ENCODE measurements at places on chromosomes 11 and 22.

DNA sequence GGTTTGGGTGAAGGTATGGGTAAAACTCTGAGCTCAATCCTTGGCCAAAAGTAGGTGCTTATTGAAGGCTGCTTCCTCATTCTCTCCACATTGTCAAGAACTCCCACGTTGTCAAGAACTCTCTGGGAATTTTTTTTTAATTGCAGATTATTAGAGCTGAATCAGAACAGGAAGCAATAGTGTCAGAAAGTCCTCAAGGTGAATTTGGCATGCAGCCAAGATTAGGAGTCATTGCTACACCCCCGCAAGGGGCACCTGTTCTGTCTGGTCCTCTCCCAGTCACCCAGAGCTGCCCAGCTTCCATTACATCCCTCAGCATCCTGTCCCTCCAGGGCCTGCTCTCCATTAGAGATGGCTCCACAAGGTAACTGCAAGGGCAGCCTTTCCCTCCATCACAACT is 996.5 kb downstream of the OPCML start:
- no peak for DNase-seq

DNA sequence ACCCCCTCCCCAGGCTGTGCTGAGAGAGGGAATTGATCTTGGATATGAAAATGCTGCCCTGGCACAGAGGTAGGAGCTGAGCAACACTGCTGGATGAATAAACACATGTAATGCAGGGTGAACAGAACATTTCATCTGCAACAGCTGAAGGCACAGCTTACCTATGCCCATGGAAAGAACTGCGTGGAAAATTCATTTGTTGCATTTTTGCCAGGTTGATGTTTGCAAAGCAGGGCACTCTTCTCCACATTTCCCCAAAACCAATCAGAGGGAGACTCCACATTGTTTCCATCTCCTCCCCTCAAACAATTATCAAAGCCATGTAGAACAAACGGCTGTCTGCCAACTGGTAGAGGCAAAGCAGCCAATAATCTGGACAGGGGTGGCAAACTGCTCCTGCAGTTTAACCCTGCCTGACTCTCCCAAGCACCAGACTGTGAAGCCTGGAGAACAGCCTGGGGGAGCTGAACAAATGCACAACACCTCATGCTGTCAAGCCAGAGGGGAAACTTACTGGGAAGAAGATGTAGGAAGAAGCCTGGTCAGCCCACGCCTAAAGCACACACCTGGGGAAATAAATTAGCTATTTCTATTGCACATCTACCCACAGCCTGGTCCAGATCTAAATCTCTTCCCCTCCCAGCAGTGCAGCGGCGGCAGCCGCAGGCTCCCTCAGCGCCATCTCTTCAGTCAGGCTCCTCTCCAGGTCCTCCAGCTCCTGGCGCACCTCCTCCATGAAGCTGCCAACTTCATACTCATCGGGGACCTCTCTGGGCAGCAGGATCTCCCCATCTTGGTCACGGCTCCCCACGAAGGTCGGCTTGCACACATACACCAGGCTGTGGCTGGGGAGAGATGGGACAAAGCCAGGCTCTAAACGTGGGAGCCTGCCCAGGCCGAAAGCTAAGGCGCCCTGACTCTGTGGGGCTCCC is 44.3 kb downstream of the DKK3 start:
- peak; percentile 69 for DNase-seq

DNA sequence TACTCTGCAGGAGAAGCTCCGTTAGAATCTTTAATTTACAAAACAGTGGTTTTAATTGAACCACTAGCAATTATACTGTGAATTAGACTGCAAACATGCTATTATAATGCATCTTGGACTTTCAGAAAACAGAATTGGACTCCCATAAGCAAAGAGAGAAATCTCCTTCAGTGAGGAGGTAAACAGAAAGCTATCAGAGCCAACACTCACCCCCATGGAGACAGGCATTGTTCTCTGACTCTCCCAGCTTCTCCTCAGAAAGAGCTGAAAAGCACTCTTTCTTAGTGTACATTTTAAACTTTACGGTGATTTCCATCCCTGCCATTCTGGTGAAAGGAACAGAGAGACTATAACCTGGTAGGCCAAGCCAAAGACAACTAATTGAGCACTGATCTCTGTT is 176.9 kb downstream of the GRIA4 start:
- DNase-seq, result no peak

- DNase-seq, result no peak
Measured at GRCh38 chr11:30741039-30741550, 154.9 kb upstream of the MPPED2 start.

DNA sequence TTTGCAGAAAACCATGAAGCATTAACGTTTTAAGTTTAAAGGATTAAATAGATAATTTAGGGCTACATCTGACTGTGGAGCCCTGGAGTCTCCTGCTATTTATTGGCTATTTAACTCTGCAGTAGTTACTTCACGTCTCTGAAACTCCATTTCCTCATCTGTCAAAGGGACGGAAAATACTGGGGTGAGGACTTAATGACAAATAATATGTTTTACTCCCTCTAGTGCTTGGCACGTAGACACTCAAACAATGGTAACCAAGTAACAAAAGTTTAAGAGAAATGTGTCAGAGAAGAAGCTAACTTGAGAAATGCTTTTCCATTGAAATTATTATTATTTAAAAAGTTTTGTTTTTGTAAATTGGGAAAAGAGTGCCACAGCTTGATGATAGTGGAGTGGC is 130.7 kb upstream of the RCN1 start:
- DNase-seq, result no peak

- no peak for DNase-seq
Measured at GRCh38 chr22:31508536-31508935, 12.2 kb downstream of the SFI1 start.

GRCh38 chr11:128940603-128941002 is 2.1 kb downstream of the TP53AIP1 start:
- DNase-seq, result no peak

DNA sequence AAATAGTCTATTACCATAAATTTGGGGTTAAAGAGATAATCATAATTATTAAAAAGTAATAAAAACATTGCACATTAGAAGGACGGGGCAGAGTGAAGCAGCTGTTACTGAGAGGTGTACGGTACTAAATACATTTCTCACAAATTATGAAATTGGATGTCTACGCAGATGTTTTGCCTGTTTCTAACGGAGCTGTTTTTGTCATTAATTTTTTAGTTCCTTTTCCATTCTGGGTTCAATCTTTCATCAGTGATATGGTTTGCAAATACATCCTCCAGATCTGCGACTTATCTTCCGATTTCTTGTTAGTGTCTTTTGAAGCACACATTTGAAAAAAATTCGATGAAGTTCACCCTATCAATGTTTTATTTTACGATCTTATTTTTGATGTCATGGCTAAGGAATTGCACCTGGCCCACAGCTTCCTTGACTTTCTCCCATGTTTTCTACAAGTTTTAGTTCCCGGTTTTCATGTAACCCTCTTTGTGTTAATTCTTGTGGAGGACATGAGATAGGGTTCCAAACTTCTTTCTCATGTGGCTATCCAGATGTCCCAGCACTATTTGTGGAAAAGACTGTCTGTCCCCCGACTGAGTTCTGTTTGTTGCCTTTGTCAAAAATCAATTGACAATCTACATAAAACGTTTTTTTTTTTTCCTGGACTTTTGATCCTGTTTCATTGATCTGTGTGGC is 21.3 kb upstream of the KRTAP5-6 start:
- DNase-seq, result no peak

DNA sequence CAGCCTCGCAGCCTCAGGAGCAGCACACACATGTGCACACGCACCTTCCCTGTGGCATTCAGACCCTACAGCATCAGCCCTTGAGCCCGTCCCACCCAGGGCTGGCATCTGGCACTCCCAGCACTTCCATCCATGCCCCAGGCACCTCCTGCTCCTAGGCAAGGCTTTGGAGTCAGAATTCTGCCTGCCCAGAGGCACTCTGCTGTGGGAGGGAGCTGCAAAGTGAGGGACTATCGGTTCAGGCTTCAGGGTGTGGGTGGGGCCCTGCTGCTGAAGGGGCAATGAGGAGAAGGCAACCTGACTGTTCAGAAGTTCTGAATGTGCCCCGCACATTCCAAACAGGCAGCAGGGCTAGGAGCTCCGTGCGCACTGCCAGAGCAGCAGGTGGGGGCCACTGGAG is 39.7 kb downstream of the NECTIN1 start:
- no peak for DNase-seq

GRCh38 chr11:33761471-33761870 is 12.8 kb downstream of the FBXO3 start:
- no peak for DNase-seq

DNA sequence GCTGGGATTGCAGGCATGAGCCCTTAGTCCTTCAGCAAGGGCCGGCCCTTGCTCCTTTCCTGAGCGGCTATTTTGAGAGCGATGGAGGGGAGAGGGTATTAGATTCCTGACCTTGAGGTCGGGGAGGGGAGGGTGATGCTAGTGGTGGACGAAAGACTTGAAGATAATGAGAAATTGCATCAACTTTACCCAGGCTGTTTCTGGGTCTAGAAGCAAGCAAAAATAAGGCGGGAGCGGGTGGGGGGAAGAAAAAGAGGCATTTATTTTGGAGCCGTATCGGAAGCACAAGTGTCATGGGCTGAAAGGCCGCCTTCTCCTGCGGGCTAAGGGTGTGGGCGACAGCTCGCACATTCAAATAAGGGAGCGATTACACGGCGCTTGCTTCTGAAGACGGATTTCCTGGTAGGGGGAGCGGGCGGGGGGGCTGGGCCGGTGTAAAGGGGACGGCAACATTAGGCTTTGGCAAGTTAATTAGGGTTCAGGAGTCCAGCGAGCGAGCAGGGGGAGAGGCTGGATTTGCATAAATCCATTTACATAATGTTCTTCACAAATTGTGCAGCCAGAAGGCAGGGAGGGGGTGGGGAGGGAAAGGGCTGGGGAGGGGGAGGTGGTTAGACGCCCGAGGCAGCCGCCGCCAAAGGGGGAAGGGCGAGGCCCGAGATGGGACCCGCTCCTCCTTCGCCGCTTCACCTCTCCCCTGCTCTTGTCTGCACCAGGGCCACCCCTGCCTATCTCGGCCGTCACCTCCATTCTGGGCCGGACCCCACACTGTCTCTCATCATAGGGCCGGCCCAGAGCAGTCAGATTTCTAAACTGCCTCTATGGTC is 245.9 kb downstream of the MIAT start:
- DNase-seq, result no peak

DNA sequence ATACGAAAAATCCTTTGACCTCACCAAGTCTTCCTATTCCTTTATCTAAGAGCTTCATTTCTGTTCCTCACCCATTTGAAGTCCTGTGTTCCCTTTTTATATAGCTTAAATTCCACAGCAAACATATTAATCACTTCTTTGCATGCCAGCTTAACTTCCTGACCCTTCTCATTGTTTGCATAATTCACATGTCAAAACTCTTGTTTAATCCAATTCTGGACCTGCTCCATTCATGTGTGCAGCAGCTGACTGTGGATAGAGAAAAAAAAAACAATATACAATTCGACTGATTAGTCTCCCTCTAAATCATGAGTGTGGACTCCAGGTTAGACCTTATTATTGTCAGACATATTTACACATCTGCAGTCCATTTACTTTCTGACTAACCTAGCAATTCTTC is 991.2 kb upstream of the TENM4 start:
- DNase-seq, result no peak

DNA sequence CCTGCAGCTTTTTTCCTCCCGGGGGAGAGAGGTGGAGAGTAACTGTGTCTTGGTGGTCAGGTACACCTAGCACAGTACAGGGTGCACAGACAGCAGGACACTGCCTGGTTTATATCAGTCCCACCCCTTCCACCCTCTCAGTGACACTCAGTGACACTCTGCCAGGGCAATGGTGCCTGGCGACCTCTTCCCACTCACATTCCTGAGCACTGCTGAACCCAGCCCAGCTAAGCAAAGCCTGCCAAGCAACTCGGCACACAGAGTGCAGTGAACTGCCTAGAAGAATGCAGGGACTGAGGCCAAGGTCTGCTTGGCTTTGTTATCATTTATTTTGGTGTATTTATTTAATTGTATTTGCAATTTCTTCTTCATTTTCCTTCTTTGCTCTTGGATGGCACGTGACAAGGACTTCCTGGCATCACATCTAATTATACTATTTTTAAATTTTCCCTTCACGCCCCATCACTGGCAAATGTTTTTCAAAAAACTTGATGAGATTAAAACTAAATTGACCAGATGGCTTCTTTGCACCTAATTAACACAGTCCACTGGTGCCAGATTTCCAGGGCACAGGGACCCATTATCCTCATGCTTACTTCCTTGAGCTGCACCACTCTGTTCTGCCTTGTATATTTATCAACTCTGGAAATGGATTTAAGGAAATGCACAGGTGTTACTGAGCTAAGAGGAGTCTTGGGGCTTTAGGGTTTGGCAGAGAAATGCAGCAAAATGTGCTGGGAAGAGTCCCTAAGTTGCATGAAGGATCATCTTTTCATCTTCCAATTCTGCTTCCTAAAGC is 205.6 kb downstream of the ADAMTS15 start:
- DNase-seq, result peak; percentile 86

- DNase-seq, result peak; percentile 63
Measured at GRCh38 chr11:31824879-31825837, 14.0 kb upstream of the PAX6 start.

DNA sequence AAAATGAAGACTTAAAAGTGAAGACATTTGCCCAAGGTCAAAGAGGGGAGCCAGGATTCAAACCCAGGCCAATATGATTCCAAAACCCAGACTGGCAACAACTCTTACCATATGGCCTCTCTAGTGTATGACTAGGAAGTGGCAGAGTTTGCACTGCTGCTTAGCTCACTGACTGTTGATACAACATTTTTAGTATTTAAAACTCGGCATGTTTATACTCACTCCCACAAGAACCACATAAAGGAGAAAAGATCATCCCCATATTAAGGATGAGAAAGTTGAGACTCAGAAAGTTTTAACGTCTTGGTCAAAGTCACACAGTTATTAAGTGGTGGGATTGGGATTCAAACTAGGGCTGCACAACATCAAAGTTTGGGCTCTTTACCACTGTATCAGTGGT is 81.7 kb downstream of the CCDC34 start:
- no peak for DNase-seq

DNA sequence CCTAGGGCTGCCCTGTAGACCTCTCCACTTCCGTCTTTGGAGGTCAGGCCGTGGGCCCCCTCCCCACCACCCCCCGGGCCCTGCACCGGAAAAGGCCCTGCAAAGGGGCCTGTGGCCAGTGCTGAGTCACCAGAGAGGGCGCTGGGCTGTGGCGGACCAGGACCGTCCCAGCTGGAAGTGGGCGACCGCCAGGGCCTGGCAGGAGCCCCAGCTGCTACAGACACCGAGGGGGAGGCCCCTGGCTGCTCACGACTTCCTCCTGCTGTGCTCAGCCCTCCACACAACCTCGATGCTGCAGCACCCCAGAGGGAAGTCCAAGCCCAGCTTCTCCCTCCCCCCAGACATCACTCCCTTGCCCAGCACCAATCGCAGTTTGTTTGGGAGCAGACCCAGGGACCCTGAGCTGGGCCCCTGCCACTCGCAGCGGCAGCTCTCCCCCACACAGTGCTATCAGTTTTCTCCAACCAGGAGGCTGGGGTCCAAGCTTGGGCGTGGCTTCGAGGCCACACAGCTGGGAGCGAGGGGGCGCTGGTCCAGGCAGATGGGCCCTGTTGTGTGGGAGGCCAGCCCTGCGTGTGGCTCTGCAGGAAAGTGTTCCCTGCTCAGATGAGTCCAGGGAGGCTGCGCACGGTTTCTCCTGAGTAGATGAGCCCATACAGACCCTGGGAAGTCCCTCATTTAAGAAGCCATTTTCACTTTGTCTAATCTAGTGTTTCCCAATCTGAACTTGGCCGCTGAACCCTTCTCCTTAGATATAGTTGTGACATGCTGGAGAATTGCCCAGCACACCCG is 5.6 kb upstream of the SH3BP1 start:
- peak; percentile 86 for DNase-seq

All from upper lobe of left lung (tissue), 6 donors.